ENCODE measurements at places on chromosomes 16 and 17.

GRCh38 chr17:71247441-71248015, 873.3 kb upstream of the SOX9 start:
- DNase-seq, result no peak

- no peak for DNase-seq
These were observed 9.2 kb downstream of the STAT3 start for GRCh38 chr17:42378959-42379594.

DNA sequence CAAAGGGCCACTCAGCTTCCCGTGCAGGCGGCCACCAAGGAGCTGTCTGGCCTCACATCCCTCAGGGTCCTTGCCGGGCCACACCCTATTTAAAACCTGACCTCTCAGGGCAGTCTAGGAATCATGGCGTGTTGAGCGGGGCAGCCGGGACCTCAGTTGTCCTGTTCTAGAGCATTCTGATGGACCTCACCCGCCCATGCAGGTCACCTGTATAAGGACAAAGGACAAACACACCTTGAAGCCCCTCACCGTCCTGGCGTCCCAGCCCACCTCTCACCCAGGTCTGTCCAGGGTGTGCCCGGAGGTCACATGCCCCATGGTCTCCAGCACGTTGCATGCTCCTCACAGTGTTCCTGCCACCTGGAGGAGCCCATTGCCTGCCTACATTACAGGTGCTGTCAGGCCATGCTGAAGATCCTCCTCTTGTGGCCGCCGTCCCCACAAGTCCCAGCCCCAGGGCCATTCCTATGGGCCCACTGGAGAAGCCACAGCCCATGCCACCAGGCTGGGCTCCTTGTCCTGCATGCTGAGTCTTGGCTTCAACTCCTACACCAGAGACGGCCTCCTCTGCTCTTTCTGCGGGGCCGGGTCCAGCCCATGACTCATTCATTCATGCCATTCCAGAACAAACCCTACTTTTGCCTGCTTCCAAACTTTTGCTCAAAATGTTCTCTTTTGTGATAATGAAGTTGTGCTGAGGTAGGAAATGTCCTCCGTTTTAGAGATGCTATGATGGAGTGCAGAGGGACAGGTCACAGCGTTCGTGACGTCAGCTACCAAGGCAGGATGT, 46.3 kb downstream of the PEMT start:
- DNase-seq, result no peak

DNA sequence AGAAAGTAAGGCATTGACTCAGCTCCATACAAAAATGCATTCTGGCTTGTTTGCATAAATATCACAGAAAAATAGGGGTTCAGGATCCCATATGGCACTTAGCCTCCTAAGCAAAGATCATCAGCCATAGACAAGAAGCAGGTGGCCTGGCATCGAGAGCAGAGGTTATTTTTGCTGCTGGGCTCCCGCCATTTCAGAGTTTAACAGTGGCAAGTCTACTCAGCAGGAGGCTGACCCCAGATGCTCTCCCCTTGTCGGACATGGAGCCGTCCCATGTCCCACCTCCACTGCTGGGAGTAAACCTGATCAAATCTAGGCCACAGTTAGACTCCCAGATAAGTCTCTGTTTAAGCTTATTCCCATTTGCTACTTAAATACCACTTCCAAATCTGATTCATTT, 269.1 kb downstream of the FTO start:
- DNase-seq, result no peak

- DNase-seq, result no peak
These were observed 113.2 kb upstream of the SDK2 start for GRCh38 chr17:73757420-73757819.

- DNase-seq, result peak; percentile 58
These were observed at the start of gene MARCHF10 for GRCh38 chr17:62807812-62808575. Gene MARCHF10, minus strand, starts transcription at chr17:62808314. Its CDS starts 6,579 bp downstream, at chr17:62801735.

DNA sequence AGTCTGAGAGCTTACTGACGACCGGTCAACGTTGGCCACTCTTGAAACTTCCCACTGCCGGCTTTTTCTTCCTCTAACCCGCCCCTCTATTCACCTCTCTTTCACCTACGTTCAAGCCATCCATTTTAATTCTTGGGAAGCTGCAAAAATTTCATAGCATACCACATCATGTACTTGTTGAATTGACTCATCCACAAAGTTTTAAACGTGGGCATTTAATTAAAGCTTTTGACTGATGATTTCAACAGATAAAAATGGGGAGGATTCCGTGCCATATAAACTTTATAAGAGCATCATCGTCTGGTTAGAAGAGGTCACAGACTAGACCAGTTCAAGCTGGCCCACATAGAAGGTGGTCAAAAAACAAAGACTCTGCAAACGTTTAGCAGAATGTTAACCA, 22.5 kb downstream of the VPS53 start:
- no peak for DNase-seq

DNA sequence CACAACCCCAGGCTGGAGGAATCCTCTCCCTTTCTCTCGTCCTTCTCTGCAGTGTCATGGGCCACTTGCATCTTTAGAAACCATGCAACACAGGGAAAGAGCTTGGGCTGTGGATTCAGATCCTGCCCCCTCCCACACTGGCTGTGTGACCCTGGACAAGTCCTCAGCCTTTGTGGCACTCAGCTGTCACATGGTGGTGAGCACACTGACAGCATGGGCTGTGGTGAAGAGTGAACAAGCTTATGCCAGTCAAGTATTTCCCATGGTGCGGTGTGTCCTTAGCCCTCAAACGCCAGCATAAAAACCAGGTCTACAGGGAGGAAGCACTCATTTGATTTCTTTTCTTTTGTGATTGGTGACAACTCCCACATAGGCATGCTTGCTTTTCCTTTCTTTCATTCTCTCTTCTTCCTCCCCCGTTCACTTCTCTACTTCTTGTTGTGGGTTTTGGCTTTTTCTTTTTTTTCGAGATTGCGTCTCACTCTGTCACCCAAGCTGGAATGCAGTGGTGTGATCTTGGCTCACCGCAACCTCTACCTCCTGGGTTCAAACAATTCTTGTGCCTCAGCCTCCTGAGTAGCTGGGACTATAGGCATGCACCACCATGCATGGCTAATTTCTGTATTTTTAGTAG, 314.2 kb downstream of the CPPED1 start:
- DNase-seq, result no peak

GRCh38 chr16:24430954-24431760, 108.2 kb upstream of the RBBP6 start:
- DNase-seq, result no peak

DNA sequence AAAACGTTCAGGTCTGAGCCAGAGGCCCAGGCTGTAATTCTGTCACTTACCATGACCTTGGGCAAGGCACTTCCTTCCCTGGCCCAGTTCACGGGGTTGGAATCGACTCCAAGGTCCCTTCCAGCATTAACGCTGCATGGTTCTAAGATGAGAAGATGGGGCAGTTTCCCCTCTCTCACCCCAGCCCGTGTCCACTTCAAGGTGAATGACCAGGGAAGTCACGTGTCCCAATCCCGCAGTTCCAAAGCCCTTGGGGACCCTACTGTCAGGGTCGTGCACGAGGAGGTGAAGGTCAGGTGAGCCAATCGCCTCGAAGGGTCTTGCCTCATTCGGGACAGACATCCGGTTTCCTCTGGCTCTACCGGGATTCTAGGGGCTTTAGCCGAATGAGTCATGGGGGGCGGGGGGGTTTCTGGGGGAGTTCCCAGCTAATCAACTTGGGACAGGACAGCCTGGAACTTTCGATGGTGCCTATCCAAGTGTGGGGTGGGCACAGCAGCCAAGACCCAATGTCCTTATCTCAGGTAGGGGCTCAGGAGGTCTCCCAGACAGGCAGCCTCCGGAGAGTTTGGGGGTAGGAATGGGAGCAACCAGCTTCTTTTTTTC, 762 bp upstream of the CSF3 start:
- no peak for DNase-seq

DNA sequence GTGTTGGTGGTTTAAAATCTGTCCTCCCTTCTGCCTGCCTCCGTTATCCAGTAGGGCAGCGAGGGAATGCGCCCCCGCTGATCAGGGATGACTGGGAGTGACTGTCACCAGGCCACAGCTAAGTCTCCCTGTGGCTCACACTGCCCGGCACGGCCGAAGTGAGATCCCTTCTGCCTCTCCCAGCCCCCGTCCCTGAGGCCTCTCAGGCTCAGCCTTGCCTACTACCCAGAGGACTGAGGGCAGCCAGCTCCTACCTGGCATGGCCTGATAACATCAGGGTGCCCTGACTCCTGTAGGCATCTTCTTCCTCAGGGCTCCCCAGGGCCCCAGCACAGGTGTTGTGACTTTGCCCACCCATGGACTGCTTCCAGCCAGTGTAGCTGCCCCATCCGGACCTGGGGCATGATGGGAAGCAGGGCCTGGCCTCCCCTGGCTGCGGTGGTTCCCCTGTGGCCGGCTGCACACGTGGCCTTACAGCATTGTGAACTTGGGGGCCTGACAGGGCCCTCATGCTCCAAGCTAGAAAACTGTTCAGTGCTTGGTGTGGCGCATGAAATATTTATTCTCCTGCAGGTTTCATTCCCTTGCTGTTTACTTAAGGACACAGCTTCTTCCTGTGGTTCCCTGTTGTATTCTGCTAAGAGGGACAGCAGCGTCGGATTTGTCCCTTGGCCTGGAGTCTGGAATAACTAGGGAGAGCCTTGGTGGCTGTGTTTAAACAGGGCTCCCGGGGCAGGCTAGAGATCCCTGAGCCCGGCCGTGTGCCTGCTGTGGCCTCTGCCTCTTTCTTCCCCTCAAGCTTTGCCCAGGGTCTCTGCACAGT, 30.0 kb downstream of the GINS2 start:
- no peak for DNase-seq

- DNase-seq, result no peak
These were observed 33.2 kb upstream of the MEAK7 start for GRCh38 chr16:84537491-84538151.

DNA sequence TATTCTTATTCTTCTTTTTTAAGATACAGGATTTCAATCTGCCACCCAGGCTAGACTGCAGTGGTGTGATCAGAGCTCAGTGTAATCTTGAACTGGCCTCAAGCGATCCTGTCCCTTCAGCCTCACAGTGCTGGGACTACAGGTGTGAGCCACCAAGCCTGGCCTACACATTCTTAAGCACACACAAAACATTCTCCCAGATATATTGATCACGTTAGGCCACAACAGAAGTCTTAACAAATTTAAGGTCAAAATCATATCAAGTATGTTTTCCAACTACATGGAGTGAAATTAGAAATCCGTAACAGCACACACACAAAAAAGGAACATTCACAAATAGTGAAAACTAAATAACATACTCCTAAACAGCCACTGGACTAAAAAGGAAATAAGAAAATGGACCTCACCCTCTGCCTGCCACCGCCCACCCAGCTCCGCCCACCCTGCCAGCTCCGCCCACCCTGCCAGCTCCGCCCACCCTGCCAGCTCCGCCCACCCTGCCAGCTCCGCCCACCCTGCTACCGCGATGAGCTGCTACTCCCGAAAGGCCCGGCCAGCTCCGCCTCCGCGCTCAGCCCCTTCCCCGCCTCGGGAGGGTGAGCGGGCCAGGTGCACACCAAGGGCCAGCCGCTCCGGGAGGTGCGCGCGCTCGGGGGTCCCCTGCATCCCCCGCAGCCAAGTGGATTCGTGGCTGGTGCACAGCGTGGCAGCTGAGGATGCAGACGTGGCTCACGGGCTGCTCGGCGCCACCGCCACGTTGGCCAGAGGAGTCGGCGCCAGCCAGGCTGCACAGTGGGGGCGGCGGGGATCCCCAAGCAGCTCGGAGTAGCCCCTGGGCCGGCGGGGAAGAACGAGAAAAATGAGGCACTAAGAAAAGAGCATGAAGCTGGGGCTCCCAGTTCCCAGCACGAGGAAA, 41.2 kb downstream of the C16orf87 start:
- DNase-seq, result peak; percentile 83

GRCh38 chr16:88837806-88838205, 18.9 kb downstream of the GALNS start:
- no peak for DNase-seq

- DNase-seq, result no peak
These were observed 193.2 kb upstream of the MYOCD start for GRCh38 chr17:12472252-12473173.

- peak; percentile 58 for DNase-seq
These were observed 44.0 kb downstream of the SREBF1 start for GRCh38 chr17:17792551-17793377.

DNA sequence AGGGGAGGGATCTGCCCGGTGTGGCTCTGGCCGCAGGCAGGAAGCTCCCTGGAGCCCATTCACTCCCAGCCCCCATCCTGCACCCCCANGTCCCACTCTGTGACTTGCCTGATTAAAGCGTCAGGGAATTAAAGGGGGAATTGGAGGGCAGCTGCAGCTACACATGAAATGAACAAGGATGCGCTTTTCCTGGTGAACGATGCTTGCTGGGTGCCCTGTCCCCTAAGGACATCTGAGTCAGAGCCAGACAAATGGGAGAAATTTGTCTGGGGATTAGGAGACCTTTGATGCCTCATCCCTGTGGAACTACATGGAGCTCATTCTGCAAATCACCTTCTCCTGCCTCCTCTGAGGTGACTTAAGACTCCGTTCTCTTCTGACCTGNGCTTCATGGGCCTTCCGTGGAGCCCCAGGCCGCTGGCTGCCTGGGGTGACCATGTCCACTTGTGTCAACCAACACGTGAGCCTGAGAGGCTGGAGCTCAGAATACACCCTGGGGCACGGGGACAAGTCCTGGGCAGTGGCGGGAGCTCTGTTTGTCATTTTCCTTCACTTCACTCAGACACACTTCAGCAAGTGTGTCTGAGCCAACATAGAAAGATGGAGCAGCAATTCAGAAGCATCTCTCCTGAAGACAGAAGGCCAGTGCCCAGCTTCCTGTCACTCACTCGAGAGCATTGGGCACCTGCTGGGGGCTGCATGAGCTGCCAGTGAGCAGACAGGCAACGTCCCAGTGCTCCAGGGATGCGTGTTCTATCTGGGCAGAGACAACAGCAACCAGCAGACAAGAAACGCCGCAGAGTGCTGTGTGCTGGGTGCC, 54.1 kb downstream of the METRNL start:
- no peak for DNase-seq

- DNase-seq, result no peak
These were observed 123.5 kb upstream of the CHMP6 start for GRCh38 chr17:80868022-80868609.

DNA sequence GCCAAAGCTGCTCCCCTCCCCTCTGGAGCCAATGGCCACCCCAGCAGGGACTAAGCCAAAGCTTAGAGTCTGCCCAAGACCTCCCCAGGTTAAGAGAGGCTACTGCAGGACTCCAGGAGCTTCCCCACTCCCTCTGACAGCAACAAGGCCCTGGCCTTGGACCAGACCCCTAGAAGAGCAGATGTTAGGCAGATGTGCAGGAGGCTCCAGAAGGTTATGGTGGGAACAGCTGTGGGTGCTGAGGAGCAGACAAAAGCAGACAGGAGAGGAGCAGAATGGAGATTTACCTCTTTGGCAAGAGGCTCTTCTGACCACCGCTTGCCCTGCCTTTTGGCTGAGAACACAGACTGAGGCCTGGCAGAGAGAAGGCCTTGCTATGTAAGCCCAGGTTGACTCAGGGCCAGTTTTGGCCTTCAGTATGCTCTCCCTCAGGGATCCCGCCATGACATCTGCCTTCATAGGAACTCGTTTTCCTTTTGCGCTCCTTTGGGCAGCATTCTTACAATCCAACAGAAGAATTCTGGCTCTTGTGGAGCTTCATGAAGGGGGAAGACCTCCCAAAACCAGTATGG, 113.0 kb downstream of the RBFOX3 start:
- no peak for DNase-seq

- no peak for DNase-seq
These were observed 72.5 kb downstream of the WSB1 start for GRCh38 chr17:27366437-27366836.
